B cell (primary cell): ENCODE measurements at places on chromosomes 7 and 10.

DNA sequence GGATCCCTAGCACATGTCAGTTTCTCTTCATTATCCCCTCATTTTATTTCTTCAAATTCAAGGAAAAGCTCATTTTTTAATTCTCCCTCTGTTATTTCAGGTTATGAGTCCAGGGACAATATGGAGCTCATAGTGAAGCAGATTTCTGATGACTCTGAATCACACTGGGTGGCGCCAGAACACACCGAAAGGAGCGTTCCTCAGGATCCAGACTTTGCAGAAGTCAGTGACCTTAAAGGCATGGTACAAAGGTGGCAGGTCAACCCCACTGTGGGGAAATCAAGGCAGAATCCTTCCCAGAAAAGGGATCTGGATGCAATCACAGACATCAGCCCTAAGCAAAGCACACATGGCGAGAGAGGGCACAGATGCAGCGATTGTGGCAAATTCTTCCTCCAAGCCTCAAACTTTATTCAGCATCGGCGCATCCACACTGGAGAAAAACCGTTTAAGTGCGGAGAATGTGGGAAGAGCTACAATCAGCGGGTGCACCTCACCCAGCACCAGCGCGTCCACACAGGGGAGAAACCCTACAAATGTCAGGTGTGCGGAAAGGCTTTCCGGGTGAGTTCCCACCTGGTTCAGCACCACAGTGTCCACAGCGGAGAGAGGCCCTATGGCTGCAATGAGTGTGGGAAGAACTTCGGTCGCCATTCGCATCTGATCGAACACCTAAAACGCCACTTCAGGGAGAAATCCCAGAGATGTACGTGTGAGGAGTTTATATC lies 21.4 kb downstream of the ZKSCAN5 start:
- DNase-seq = no peak

DNA sequence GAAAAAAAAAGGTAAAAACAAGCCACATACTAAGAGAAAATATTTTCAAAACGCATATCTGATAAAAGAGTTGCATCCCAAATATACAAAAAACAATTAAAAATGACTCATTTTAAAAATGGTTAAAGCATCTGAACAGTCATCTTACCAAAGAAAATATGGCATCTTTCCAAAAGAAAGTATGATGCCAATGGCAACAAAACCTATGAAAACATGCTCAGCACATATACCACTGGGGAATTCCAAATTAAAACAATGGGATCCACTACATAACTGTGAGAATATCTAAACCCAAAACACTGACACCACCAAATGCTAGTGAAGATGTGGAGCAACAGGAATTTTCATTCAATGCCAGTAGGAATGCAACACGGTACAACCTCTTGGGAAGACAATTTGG lies 39.3 kb downstream of the VSTM2A start:
- DNase-seq = no peak

DNA sequence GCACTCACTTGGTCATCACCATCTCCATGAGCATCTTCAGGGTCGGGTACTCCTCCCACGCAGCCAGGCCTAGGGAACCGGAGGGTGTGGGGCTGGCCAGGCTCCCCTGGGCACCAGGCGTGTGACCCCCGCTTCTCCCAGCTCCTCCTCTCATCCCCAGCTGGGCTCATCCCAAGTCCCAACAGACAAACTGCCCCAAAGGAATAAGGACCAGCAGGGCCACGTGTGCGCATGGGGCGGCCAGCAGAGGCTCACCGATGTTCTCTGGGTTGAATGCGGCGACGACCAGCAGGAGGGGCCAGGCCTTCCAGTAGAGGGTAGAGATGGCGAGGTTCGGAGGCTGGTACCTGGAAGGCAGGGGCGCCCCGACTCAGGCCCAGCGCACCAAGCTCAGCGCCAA lies 14.9 kb downstream of the INTS1 start:
- no peak for DNase-seq

DNA sequence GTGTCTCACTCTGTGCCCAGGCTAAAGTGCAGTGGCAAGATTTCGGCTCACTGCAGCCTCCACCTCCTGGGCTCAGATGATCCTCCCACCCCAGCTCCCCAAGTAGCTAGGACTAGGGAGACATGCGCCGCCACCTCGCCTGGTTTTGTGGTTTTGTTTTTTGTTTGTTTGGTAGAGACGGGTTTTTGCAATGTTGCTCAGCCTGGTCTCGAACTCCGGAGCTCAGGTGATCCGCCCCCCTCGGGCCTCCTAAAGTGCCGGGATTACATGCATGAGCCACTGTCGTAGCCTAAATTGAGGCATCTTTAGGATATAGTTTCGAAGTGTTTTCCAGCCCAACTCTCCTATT lies 781 bp downstream of the ZNF727 start:
- DNase-seq = no peak

GRCh38 chr7:111642373-111642772 lies 80.1 kb upstream of the IMMP2L start:
- no peak for DNase-seq

- DNase-seq = no peak
Measured at GRCh38 chr7:148110097-148110868, 480.3 kb upstream of the C7orf33 start.

GRCh38 chr7:150855046-150855445 lies 2.7 kb downstream of the AOC1 start:
- no peak for DNase-seq

GRCh38 chr7:5626498-5626897 lies 155.0 kb downstream of the RNF216 start:
- peak; percentile 18 for DNase-seq

DNA sequence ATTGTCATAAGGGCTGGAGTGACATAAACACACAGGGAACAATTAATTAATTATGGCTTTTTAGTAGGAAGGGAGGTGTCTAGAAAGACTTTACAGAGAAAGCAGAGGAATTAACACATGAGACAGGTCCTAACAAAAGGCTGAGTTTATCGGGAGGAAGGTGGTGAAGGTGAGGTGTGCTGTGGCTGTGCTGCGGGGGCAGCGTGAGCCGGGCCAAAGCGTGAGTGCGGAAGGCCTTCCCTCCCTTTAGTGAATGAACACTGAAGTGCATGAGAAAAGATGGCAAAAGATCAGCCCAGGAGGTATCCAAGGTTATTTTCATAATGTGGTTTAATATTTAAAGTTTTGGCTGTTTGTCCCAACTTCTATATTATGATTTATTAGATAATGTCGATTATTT lies 243.4 kb upstream of the PLXNA4 start:
- DNase-seq = no peak

DNA sequence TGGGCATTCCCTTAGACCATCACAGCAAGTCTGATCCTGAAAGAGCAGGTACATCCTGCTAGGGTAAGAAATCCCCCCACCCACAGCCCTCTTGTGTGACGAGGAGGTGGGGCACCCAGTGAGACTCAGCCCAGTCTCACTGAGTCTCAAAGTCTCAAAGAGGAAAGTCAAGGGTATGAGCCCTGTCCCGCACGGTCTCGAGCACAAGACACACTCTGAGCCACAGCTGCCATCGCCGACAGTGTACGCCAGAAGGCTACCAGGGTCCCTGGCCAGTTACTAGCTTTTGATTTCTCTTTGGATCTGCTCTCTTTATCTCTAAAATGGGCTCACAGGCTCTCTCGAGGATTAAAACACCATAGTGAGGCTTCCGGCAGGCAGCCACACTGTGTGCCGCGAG lies 190.2 kb downstream of the TNS3 start:
- DNase-seq = no peak

DNA sequence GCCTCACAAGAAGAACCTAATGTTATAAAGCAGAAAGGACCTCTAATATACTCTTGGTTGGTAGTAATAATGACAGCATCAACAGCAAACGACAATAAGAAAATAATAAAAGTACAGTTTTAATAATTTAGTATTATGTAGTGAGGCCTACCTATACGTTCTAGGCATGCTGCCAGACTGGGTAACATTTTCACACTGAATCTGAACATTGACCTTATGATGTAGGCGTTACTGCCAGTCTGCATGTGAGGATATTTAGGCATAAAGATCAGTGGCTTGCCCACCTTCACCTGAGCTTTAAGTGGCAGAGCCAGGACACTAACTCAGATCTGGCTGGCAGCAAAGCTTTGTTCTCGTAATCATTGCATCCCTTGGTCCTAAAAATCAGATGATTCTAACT lies 2.5 kb downstream of the FGL2 start:
- no peak for DNase-seq

GRCh38 chr7:41637049-41637448 lies 65.8 kb downstream of the INHBA start:
- DNase-seq = no peak

GRCh38 chr10:58014436-58014835 lies 253.3 kb downstream of the IPMK start:
- no peak for DNase-seq

DNA sequence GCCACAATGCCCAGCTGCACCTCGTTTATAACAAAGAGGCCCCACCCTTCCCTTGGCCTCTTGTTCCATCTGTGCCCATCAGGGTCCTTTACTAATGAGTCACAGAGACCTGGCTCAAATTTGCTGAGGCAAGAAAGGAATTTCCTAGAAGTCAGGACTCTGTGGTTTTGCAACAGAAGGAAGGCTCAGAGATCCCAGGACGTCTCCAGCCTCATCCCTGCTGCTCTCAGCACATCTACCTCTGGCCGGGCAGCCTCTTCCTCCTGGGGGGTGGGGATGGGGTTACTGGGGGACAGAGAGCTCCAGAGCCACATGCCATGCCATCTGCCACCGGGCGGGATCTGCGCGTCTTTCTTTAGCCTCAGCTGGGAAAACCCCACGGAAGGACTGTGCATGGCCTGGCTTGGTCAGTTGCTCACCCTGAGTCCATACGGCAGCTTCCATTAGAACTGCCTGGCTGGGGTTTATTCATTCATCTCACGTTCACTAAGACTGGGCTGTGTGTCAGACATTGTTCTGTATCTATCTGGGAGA lies 41.9 kb upstream of the PSMG3 start:
- DNase-seq = no peak

DNA sequence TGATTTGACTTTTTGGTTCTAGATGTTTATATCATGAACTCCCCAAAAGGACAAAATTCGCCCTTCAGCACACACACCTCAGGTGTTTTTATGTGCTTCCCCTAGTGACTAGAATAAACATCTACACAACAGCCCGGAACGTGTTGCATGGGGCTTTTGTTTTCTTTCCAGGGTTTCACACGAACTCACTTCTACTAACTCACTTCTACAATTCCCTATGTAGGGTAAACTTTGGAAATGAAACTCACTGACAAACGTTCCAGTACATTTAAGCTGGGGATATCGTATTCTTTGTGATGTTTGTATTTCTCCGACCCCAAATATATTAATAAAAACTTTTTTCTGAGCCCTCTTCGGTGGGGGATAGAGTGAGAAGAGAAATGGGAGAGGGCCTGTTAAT lies 1.4 kb downstream of the TRA2A start:
- DNase-seq = peak; percentile 77

- no peak for DNase-seq
Measured at GRCh38 chr7:149285603-149286002, 23.6 kb downstream of the ZNF783 start.

- no peak for DNase-seq
Measured at GRCh38 chr10:100498059-100498458, 21.6 kb downstream of the SEC31B start.
